Colonic mucosa (tissue), 4 donors: ENCODE measurements at places on chromosomes 13 and 19. TPM values are rescaled to one million over a fixed set of nuclear protein-coding genes. Genes with fewer than 3 reads are reported as not detected.

GRCh38 chr13:49340161-49340560 is 92.4 kb downstream of the CDADC1 start:
- no peaks in the 10 kb centered on the region for H3K27me3 ChIP-seq
- no peak overlapping the region for H3K4me3 ChIP-seq
- H3K4me1 ChIP-seq = no peaks in the 10 kb centered on the region
- H3K27ac ChIP-seq = no peak overlapping the region
- DNase-seq = no peak

- no peak overlapping the region for H3K4me3 ChIP-seq
- no peaks in the 10 kb centered on the region for H3K36me3 ChIP-seq
- no peak for DNase-seq
- H3K27me3 ChIP-seq = no peaks in the 10 kb centered on the region
- H3K27ac ChIP-seq = no peak overlapping the region
- no peaks in the 10 kb centered on the region for H3K4me1 ChIP-seq
Measured at GRCh38 chr19:55540619-55541018, 3.7 kb upstream of the SBK2 start.

- H3K27me3 ChIP-seq = no peaks in the 10 kb centered on the region
- DNase-seq = no peak
- H3K36me3 ChIP-seq = no peaks in the 10 kb centered on the region
- no peaks in the 10 kb centered on the region for H3K4me1 ChIP-seq
- no peak overlapping the region for H3K4me3 ChIP-seq
- no peak overlapping the region for H3K27ac ChIP-seq
Measured at GRCh38 chr13:98041081-98041820, 87.8 kb downstream of the IPO5 start.

DNA sequence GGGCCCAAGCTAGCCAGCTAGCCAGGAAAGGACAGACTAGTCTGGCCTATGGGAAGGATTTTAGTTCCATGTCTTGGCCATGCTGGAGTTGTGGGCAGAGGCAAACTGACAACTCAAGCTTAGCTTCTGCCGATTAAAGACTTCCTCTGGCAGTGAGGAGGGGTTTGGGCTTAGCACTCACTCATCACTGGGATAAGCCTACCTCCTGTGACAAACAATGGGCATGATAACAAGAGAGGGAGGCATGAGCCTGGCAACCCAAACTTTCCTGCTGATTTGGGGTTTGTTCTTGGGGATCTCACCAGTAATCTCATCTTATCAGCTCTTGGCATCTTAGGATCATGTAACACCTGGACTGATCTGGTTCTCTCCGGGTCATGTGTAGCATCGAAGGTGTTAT is 83.6 kb downstream of the KL start:
- H3K36me3 ChIP-seq = no peaks in the 10 kb centered on the region
- no peak for DNase-seq
- no peaks in the 10 kb centered on the region for H3K27me3 ChIP-seq
- no peaks in the 10 kb centered on the region for H3K4me1 ChIP-seq
- no peak overlapping the region for H3K4me3 ChIP-seq

DNA sequence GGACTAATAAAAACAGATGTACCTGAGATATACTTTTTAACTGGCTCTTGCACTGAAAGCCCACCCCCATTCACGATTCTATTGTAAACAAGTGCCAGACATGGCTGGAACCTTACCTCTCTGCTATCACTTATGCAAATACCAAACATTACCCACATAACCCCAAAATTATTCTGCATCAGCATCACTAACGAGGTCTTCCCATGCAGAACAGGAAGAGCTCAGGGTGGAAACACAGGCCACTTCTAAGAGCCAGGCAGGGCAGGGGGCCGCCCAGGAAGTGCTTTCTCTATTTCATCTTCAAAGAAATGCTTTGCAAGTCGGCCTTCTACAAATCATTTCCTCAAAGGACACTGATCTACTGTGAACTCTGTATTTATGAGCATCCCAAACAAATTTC is 7.3 kb downstream of the IRS2 start:
- DNase-seq = no peak
- no peaks in the 10 kb centered on the region for H3K36me3 ChIP-seq
- H3K4me1 ChIP-seq = peaks cover 10% of the 10 kb centered on the region
- H3K27ac ChIP-seq = no peak overlapping the region
- no peaks in the 10 kb centered on the region for H3K27me3 ChIP-seq

GRCh38 chr19:48779636-48780035 is 24.3 kb downstream of the FGF21 start:
- H3K4me3 ChIP-seq = no peak overlapping the region
- H3K36me3 ChIP-seq = no peaks in the 10 kb centered on the region
- H3K27ac ChIP-seq = no peak overlapping the region
- no peaks in the 10 kb centered on the region for H3K4me1 ChIP-seq
- H3K27me3 ChIP-seq = no peaks in the 10 kb centered on the region

GRCh38 chr13:98475522-98475921 is 101.4 kb downstream of the STK24 start:
- H3K4me1 ChIP-seq = peaks cover 6% of the 10 kb centered on the region
- H3K36me3 ChIP-seq = peaks cover 7% of the 10 kb centered on the region
- H3K27ac ChIP-seq = no peak overlapping the region

GRCh38 chr13:35648201-35648600 is 171.7 kb upstream of the MAB21L1 start:
- no peak overlapping the region for H3K4me3 ChIP-seq
- H3K4me1 ChIP-seq = no peaks in the 10 kb centered on the region
- H3K27ac ChIP-seq = no peak overlapping the region
- no peaks in the 10 kb centered on the region for H3K36me3 ChIP-seq
- H3K27me3 ChIP-seq = no peaks in the 10 kb centered on the region

DNA sequence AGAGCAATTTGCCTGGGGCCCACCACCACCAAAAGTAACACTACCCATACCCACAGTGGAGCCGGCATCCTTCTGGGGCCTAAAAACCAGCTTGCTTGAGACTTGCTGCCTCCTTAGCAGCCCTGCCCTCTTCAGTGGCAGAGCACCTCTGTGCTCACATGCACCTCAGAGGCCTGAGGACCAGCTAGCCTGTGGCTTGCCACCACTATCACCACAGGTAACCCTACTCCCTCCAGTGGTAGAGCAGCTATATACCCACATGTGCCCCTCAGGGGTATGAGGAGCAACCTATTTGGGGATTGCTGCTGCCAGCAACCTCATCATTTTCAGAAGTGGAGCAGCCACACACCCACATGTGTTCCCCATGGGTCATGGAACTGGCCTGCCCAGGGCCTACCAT is 111.4 kb upstream of the SPRY2 start:
- H3K36me3 ChIP-seq = no peaks in the 10 kb centered on the region
- H3K27me3 ChIP-seq = no peaks in the 10 kb centered on the region
- H3K4me3 ChIP-seq = no peak overlapping the region
- no peak overlapping the region for H3K27ac ChIP-seq

DNA sequence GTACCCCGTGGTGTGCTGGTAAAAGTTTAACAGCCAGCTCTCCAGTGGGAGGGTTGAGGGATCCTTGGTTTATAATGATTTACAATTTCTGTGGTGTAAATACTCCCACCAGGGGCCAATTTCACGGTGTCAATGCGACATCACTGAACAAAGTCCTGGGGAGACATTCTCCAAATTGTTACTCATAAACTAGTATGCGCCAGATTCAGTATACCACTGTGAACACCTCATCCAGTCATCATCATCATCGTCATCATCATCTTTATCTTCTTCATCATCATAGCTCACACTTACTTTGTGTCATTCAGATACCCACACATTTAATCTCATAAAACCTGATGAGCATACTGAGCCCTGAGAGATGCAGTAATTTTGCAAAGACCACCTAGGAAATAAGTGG is 17.2 kb upstream of the TNFSF14 start:
- DNase-seq = no peak
- no peaks in the 10 kb centered on the region for H3K27me3 ChIP-seq
- H3K36me3 ChIP-seq = no peaks in the 10 kb centered on the region

DNA sequence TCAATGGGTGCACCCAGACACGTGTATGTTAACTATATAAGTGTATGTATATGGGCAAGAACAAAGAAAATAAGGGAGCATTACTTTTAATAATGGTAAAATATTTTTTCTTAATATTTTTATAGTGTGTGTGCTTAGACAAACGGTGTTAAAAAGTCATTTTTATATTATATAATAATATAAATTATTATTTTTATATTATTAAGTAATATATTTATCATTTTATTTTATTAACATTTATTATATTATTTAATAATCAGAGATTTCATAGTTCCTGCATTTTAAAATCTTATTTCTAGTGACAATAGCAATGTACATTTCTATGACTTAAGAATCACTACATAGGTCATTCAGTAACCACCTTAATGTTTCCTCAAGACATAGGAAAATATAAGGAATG is 184.4 kb downstream of the SLITRK5 start:
- H3K36me3 ChIP-seq = no peaks in the 10 kb centered on the region
- H3K4me1 ChIP-seq = no peaks in the 10 kb centered on the region
- H3K27me3 ChIP-seq = no peaks in the 10 kb centered on the region
- H3K4me3 ChIP-seq = no peak overlapping the region

GRCh38 chr13:88000239-88000638 is 329.1 kb downstream of the SLITRK5 start:
- no peaks in the 10 kb centered on the region for H3K36me3 ChIP-seq
- H3K27me3 ChIP-seq = no peaks in the 10 kb centered on the region
- DNase-seq = no peak
- H3K4me3 ChIP-seq = no peak overlapping the region

- no peaks in the 10 kb centered on the region for H3K36me3 ChIP-seq
- no peaks in the 10 kb centered on the region for H3K4me1 ChIP-seq
- H3K27me3 ChIP-seq = no peaks in the 10 kb centered on the region
- H3K4me3 ChIP-seq = no peak overlapping the region
Measured at GRCh38 chr19:39765091-39766076, 13.3 kb upstream of the LEUTX start.

DNA sequence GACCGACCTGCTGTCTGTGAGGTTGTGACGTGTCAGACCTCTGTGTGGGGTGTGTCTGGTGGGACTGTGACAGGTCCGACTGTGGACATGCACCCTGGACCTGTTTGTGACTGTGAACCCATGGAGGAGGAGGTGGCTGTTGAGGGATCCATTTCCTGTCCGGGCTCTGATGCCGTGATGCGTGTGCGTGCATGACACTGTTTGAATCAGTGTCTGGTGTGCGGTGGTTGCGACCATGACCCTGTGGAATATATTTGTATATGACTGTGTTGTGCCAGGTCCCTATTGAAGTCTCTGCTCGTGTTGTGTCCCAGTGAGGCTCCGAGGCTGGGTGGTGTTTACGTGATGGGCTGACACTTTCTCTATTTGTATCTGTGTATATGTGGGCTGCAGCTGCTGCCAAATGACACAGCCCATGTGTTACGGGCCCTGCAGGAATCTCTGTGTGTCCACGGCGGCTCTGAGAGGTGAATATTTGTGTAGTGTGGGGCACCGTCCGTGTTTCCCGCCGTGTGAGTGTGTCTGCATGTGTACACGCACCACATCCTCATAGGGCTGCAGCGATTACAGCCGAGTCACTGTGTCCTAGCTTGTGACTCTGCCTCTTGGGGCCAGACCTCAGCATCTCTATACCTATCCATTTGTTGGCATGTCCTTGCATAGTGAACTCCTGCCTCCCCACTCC is 18.3 kb downstream of the CCDC97 start:
- H3K36me3 ChIP-seq = no peaks in the 10 kb centered on the region
- peak overlapping the region; percentile 30 for H3K4me3 ChIP-seq
- no peak for DNase-seq
- H3K4me1 ChIP-seq = peaks cover 29% of the 10 kb centered on the region

- H3K27me3 ChIP-seq = no peaks in the 10 kb centered on the region
- H3K36me3 ChIP-seq = no peaks in the 10 kb centered on the region
- H3K4me3 ChIP-seq = no peak overlapping the region
- no peak overlapping the region for H3K27ac ChIP-seq
Measured at GRCh38 chr13:30739237-30739528, 3.8 kb downstream of the ALOX5AP start.

GRCh38 chr13:43042410-43042921 is 19.1 kb downstream of the DNAJC15 start:
- no peaks in the 10 kb centered on the region for H3K27me3 ChIP-seq
- no peaks in the 10 kb centered on the region for H3K36me3 ChIP-seq
- H3K4me3 ChIP-seq = no peak overlapping the region
- peaks cover 6% of the 10 kb centered on the region for H3K4me1 ChIP-seq
- DNase-seq = no peak
- H3K27ac ChIP-seq = no peak overlapping the region

- DNase-seq = no peak
- H3K27ac ChIP-seq = no peak overlapping the region
- H3K36me3 ChIP-seq = no peaks in the 10 kb centered on the region
- no peaks in the 10 kb centered on the region for H3K4me1 ChIP-seq
- no peaks in the 10 kb centered on the region for H3K27me3 ChIP-seq
Measured at GRCh38 chr19:28960586-28960985, 252.4 kb downstream of the UQCRFS1 start.

- no peak overlapping the region for H3K4me3 ChIP-seq
- DNase-seq = no peak
- no peaks in the 10 kb centered on the region for H3K27me3 ChIP-seq
- no peaks in the 10 kb centered on the region for H3K4me1 ChIP-seq
- H3K27ac ChIP-seq = no peak overlapping the region
- H3K36me3 ChIP-seq = no peaks in the 10 kb centered on the region
Measured at GRCh38 chr19:4896372-4896771, 6.3 kb downstream of the ARRDC5 start.

DNA sequence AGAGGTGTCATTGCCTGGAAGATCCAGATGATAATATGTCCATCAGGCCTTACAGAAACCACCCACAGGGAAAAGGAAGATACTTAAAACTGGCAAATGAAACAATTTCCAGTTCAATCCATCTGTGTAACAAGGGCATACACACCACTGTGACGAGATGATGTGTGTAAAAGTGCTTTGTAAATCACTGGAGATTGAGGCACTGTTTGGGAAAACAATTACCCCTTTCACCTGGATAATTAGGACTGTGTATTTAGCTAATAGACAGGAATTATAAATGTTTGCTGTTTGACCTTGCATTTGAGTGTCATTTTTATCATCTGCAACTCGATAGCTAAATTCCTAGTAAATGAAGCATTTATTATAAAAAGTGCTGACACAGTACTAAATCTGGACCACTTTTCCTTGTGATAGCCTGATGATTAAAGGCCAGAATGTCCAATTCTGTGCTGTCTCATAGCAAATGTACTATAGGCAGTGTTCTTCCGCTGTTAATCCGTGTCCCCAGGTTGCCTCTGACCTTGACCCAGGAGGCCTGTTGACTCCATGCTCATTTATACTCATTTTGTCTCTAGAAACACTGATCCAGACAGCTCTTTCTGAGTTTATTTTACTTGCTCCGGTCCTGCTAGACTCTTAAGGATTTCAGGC is 105.8 kb downstream of the LACC1 start:
- no peaks in the 10 kb centered on the region for H3K4me1 ChIP-seq
- H3K36me3 ChIP-seq = no peaks in the 10 kb centered on the region
- H3K4me3 ChIP-seq = no peak overlapping the region
- H3K27me3 ChIP-seq = no peaks in the 10 kb centered on the region
- no peak for DNase-seq

The TNNT1 gene
- total RNA-seq = 0.69 TPM

The TIMM44 gene
- 118 TPM for total RNA-seq

The RFPL4A gene
- not detected for total RNA-seq
